Astrocyte (in vitro differentiated cells and primary cell): ENCODE measurements at places on chromosomes 1 and 21.

- DNase-seq, result no peak
- H3K27me3 ChIP-seq, result no peaks in the 10 kb centered on the region
- no peaks in the 10 kb centered on the region for H3K4me1 ChIP-seq
- no peak overlapping the region for H3K4me3 ChIP-seq
Observed at GRCh38 chr1:159509440-159510228, 26.2 kb downstream of the OR10J5 start.

DNA sequence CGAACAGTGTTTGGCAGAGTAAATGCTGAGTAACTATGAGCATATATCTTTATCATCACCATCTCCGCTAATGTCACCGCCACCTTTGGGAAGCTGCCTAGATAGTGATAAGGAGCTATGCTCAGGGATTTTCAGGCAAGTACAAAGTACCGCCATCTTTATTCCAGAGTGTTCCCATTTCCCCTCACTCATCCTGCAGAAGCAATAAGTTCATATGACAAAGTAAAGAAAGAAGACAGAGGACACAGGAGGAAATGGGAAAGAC is 89.6 kb downstream of the TGFBR3 start:
- H3K36me3 ChIP-seq, result no peaks in the 10 kb centered on the region
- no peak overlapping the region for H3K27ac ChIP-seq
- no peak overlapping the region for H3K4me3 ChIP-seq
- H3K4me1 ChIP-seq, result peaks cover 13% of the 10 kb centered on the region
- H3K27me3 ChIP-seq, result peaks cover 4% of the 10 kb centered on the region
- no peak for DNase-seq

DNA sequence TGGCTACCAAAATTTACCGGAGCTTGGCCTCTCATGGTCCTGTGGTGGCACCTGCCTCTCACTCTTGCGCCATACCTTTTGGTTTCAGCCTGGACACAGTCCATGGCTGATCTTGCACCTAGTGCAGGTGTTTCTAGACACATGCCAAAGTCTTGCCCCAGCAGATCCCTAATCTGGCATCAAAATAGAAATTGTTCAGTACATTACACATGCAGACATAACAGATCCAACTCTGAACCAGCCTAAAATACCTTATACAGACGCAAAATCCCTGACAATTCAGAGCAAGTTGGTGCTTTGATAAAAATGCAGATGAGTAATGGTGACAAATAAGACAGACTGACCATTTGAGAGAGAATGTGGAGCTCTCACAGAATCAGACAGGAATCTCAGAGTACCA is 44.1 kb downstream of the NGF start:
- no peak overlapping the region for H3K27ac ChIP-seq
- no peaks in the 10 kb centered on the region for H3K27me3 ChIP-seq
- DNase-seq, result no peak
- H3K4me1 ChIP-seq, result peaks cover 18% of the 10 kb centered on the region
- H3K36me3 ChIP-seq, result no peaks in the 10 kb centered on the region
- H3K4me3 ChIP-seq, result no peak overlapping the region

DNA sequence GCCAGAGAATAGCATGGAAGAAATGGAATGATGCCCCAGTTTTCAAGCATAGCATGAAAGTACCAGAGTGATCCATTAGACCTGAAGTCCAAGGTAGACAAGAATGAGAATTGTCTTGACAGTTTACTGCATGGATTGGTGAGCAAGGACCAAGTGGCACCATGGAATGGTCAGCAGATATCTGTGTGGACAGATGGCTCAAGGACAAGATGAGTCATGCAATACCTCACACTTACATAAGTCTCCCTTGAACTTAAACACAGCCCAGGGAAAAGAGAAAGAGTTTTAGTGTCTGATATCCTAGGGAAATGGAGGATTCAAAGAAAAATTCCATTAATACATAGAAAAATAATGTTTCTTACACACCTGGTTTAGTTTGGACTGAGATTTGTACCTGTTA is 195.2 kb downstream of the MRPL39 start:
- DNase-seq, result no peak
- H3K27me3 ChIP-seq, result no peaks in the 10 kb centered on the region
- H3K4me3 ChIP-seq, result no peak overlapping the region
- no peak overlapping the region for H3K27ac ChIP-seq
- H3K4me1 ChIP-seq, result no peaks in the 10 kb centered on the region
- H3K36me3 ChIP-seq, result no peaks in the 10 kb centered on the region

- no peak for DNase-seq
- no peaks in the 10 kb centered on the region for H3K36me3 ChIP-seq
- no peaks in the 10 kb centered on the region for H3K4me1 ChIP-seq
- no peak overlapping the region for H3K27ac ChIP-seq
- no peak overlapping the region for H3K4me3 ChIP-seq
Observed at GRCh38 chr1:237938553-237938952, 47.8 kb upstream of the ZP4 start.

GRCh38 chr1:18996548-18997177 is 40.2 kb upstream of the IFFO2 start:
- DNase-seq, result no peak
- H3K4me1 ChIP-seq, result no peaks in the 10 kb centered on the region
- H3K4me3 ChIP-seq, result no peak overlapping the region
- no peaks in the 10 kb centered on the region for H3K36me3 ChIP-seq
- no peak overlapping the region for H3K27ac ChIP-seq

GRCh38 chr1:182206626-182207239 is 145.2 kb upstream of the ZNF648 start:
- H3K4me1 ChIP-seq, result no peaks in the 10 kb centered on the region
- no peak for DNase-seq
- H3K27ac ChIP-seq, result no peak overlapping the region
- H3K4me3 ChIP-seq, result no peak overlapping the region
- H3K36me3 ChIP-seq, result no peaks in the 10 kb centered on the region

- H3K4me3 ChIP-seq, result peak overlapping the region; percentile 2
- DNase-seq, result peak; percentile 98
- no peaks in the 10 kb centered on the region for H3K27me3 ChIP-seq
- peaks cover 26% of the 10 kb centered on the region for H3K4me1 ChIP-seq
- peak overlapping the region; percentile 86 for H3K27ac ChIP-seq
Observed at GRCh38 chr1:199272628-199273086, 633.8 kb downstream of the PTPRC start.

DNA sequence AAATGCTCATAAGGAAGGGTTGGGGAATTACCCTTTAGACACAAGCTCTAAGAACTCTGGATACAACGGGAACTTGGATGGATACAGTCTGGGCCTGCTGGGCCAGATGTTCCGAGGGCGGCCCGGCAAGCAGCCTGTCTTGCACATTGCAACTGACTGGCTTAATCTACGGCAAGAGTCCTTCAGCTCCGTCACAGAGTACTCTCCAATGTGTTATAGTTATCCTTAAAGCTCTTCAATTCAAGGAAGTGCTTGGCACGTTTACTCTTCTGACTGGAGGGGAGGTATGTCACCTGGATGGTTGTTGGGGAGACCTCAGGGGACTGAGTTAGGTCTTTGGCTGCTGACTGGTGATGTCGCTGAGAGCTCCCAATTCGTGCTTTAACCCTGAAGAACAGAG is 1.1 kb upstream of the CFAP141 start:
- no peak for DNase-seq
- H3K27me3 ChIP-seq, result no peaks in the 10 kb centered on the region
- H3K4me1 ChIP-seq, result no peaks in the 10 kb centered on the region

GRCh38 chr1:246367041-246367440 is 140.0 kb downstream of the SMYD3 start:
- H3K36me3 ChIP-seq, result no peaks in the 10 kb centered on the region
- no peak for DNase-seq
- H3K27ac ChIP-seq, result no peak overlapping the region

GRCh38 chr1:184425449-184426277 is 38.8 kb downstream of the C1orf21 start:
- H3K4me1 ChIP-seq, result no peaks in the 10 kb centered on the region
- no peaks in the 10 kb centered on the region for H3K27me3 ChIP-seq
- H3K36me3 ChIP-seq, result no peaks in the 10 kb centered on the region
- H3K4me3 ChIP-seq, result no peak overlapping the region
- H3K27ac ChIP-seq, result no peak overlapping the region

DNA sequence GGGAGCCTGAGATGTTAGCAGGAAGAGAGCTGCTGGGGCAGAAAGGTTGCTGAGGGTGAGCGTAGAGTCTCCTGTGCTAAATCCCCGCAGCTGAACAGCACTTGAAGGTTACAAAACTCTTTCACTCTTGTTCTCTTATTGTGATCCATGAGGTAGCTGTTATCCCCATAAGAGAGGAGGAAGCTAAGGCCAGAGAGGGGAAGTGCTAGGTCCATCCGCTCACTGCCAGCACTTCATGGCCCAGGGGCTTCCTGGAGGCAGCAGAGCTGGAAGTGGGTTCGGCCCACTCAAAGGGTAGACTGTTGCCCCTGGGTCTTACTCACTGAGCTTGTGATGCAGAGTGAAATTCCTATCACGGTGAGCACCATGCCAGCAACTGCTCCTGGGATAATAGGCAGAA is 5.6 kb downstream of the TMEM234 start:
- no peak overlapping the region for H3K4me3 ChIP-seq
- no peak for DNase-seq
- H3K27ac ChIP-seq, result no peak overlapping the region

- no peak for DNase-seq
- H3K36me3 ChIP-seq, result no peaks in the 10 kb centered on the region
- no peak overlapping the region for H3K27ac ChIP-seq
- no peak overlapping the region for H3K4me3 ChIP-seq
- H3K4me1 ChIP-seq, result no peaks in the 10 kb centered on the region
- peaks cover 5% of the 10 kb centered on the region for H3K27me3 ChIP-seq
Observed at GRCh38 chr1:206089341-206089740, 27.8 kb downstream of the AVPR1B start.

DNA sequence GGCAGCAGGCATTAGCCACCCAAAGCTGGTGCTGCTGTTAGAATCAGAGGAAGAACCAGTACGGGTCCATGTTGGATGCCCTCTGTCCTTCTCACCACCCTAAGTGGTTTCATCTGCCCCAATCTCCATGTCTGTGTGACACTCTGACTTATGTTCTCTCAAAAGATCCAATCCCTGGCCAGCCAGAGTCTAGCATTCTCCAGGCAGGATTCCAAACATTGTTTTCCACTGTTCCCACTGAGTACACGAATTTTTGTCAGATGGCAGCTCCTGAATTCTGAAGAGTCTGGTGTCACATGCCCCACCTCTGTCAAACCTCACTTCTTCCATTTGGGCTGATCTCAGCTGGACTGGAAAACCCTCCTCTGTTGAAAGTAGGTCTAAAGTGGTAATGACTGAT is 166.0 kb downstream of the DISC1 start:
- no peak overlapping the region for H3K27ac ChIP-seq
- no peaks in the 10 kb centered on the region for H3K4me1 ChIP-seq
- no peaks in the 10 kb centered on the region for H3K36me3 ChIP-seq
- H3K27me3 ChIP-seq, result no peaks in the 10 kb centered on the region
- DNase-seq, result no peak

GRCh38 chr21:27365394-27365793 is 398.5 kb upstream of the ADAMTS5 start:
- no peak overlapping the region for H3K4me3 ChIP-seq
- no peaks in the 10 kb centered on the region for H3K36me3 ChIP-seq
- DNase-seq, result peak; percentile 42
- H3K27ac ChIP-seq, result no peak overlapping the region

DNA sequence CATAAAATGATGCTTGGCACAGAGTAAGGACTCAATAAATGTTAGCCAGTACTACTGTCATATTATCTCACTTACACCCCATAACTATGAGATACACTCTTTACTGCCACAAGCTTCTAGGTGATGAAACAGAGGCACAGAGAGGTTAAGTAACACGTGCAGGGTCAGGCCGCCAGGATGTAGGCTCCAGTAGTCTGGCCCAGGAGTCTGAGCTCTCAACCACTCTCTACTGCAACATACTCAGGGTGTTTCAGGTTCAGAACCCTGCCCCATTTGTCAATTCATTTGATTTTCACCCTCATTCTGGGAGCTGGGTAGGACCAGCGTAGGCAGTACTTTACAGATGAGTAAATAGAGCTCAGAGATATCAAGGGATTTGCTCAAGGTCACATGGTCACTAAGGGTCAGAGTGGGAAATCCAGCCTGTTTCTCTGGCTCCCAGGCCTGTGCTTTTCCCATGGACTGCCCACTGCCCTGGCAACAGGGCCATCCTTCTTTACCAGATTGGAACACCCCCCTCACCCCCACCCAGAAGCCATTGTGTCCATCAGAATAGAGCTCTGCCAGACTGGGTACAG is 21.2 kb downstream of the IQGAP3 start:
- no peak overlapping the region for H3K27ac ChIP-seq
- DNase-seq, result no peak
- H3K4me1 ChIP-seq, result no peaks in the 10 kb centered on the region

GRCh38 chr1:33860671-33861070 is 3.2 kb upstream of the HMGB4 start:
- peaks cover 13% of the 10 kb centered on the region for H3K4me1 ChIP-seq
- DNase-seq, result no peak
- no peak overlapping the region for H3K27ac ChIP-seq
- no peak overlapping the region for H3K4me3 ChIP-seq

GRCh38 chr1:149978547-149979023 is 31.9 kb downstream of the OTUD7B start:
- no peaks in the 10 kb centered on the region for H3K36me3 ChIP-seq
- H3K27ac ChIP-seq, result no peak overlapping the region
- no peak for DNase-seq
- H3K4me1 ChIP-seq, result peaks cover 16% of the 10 kb centered on the region
- no peaks in the 10 kb centered on the region for H3K27me3 ChIP-seq

DNA sequence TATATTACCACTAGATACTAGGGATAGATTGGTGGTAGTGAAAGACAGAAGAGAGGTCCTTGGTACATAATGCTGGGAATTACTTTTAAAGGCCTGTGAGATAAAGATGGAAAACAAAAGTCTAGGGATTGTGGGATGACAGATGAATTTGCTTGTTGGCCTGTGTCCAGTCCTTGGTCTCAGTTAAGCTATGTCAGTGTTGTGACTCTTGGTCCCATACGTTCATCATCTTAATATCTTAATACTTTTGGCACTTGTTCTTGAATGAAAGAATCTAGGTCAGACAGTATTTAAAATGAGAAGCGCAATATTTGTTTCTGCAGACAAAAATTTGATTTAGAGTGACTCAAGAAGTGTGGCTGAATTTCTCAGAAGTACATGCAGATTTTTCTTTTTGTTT is 7.6 kb downstream of the RPL5 start:
- no peak overlapping the region for H3K4me3 ChIP-seq
- peaks cover 90% of the 10 kb centered on the region for H3K36me3 ChIP-seq
- H3K4me1 ChIP-seq, result peaks cover 32% of the 10 kb centered on the region
- no peak overlapping the region for H3K27ac ChIP-seq
- no peaks in the 10 kb centered on the region for H3K27me3 ChIP-seq

DNA sequence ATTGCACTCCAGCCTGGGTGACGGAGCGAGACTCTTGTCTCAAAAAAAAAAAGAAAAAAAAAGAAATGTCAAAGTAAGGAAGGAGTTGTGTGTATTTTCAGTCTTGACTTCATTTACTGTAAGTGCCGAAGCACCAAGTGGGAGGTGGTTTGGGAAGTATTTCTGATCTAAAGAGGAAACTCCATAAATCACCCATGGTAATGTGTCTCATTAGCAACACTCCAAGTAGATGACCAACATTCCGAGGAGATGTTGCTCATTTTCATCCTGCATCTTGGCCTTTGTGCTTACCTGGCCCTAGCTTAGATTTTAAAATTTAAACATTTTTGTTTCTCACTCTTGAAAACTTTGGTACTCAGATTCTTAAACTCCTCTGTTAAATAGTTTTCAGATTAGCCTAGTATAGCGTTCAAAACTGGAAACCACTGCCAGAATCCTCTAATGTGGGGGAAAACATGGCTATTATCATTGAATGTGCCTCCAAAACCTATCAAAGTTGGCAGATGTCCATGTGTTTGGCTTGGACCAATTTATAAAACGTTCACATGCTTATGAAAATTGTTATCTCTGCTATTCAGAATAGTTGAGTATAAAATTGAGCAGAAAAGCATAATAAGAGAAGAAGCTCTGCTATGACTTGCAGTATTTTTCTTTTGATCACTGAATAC is 110.4 kb downstream of the NFIA start:
- no peaks in the 10 kb centered on the region for H3K27me3 ChIP-seq
- H3K4me3 ChIP-seq, result no peak overlapping the region
- no peaks in the 10 kb centered on the region for H3K36me3 ChIP-seq
- no peak overlapping the region for H3K27ac ChIP-seq
- H3K4me1 ChIP-seq, result no peaks in the 10 kb centered on the region
